ACHN (cell line): ENCODE measurements at places on chromosomes 2 and 18.

- no peak for DNase-seq
Measured at GRCh38 chr18:45687621-45688020, 36.4 kb upstream of the SLC14A1 start.

GRCh38 chr2:173354582-173355131 is at the start of gene CDCA7:
Gene CDCA7, plus strand, starts transcription at chr2:173354872. Its CDS starts 92 bp downstream, at chr2:173354964.
- peak; percentile 81 for DNase-seq

- DNase-seq = no peak
Measured at GRCh38 chr2:27795093-27795834, 23.7 kb downstream of the MRPL33 start.

GRCh38 chr2:46268196-46268595 is 29.0 kb upstream of the EPAS1 start:
- no peak for DNase-seq

DNA sequence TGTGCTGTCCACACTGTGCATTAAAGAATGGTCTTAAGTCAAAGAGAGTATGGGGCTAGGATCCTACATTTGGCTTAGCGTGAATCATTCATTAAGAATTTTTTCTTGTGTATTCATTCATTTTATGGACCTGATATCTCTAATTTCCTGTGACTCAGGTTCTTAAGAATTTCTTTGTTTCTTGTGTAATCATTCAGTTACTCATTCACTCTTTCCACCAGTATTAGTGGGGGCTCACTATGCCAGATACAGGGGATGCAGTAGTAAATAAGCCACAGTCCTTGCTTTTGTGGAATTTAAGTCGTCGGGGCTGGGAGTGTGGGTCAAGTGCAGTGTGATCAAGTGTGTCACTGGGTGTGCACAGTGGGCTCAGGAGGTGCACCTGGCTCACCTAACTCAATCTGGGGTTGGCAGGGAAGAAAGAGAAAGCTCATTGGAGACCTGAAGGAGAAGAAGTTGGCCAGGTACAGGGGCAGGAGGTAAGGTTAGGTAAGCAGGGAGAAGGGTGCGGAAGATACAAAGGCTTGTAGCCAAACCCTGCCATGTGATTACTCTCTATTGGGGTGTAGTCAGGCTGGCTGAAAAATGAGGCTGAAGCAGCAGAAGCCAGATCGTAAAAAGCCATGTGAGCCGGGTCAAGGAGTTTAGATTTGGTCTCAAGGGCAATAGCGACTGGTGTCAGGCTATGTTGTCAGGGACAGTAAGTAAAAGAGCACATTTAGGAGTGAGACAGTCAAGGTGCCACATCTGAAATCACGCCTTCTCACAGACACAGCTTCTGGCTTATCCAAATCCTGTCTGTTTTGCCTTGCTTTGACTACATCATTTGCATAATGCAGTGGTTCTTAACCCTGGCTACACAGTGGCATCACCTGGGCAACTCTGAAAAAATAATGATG is 67.2 kb downstream of the KCTD1 start:
- peak; percentile 97 for DNase-seq

GRCh38 chr2:1370461-1370860 is 42.8 kb upstream of the TPO start:
- no peak for DNase-seq

- no peak for DNase-seq
Measured at GRCh38 chr2:199760574-199760973, 90.4 kb downstream of the FTCDNL1 start.

- no peak for DNase-seq
Measured at GRCh38 chr2:190452433-190452832, 44.3 kb downstream of the MFSD6 start.

GRCh38 chr2:113080134-113080533 is 12.4 kb downstream of the IL1F10 start:
- peak; percentile 44 for DNase-seq

DNA sequence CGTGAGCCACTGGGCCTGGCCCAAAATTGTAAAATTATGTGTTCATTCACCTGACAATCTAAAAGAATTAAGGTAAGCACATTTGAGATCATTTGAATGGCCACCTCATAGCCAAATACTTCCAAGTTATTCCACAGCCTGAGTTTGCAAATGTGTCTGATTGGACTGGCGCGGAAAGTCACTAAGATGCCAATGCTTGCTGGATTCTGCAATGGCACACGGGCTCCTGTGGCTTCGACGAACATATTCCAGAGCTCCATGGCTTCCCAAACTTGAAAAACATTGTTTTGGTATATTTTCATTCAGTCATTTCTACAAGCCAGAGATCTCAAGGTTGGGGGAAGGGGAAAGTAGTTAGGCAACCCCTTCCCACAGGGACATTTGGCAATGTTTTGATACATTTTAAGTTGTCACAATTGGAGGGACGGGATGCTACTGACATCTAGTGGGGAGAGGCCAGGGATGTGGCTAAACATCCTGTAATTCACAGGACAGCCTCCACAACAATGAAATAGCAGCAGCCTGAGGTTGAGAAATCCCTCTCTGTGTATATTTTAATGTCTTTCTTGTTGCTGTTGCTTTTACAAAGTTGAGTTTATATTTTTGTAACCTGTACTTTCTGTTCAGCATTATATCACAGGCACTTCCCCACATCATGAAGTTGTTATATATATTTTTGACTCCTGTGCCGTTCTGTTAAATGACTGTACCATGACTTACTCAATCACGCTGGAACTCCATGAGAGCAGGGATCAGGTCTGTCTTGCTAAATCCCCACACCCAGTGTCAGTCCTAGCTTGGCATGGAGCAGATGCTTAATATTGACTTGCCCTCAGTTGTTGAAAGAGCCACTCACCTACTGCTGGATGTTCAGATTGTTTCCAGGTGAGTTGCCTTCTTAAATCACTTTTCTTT is 56.9 kb downstream of the COL4A4 start:
- peak; percentile 60 for DNase-seq

- no peak for DNase-seq
Measured at GRCh38 chr2:54479424-54479823, 23.3 kb downstream of the SPTBN1 start.

DNA sequence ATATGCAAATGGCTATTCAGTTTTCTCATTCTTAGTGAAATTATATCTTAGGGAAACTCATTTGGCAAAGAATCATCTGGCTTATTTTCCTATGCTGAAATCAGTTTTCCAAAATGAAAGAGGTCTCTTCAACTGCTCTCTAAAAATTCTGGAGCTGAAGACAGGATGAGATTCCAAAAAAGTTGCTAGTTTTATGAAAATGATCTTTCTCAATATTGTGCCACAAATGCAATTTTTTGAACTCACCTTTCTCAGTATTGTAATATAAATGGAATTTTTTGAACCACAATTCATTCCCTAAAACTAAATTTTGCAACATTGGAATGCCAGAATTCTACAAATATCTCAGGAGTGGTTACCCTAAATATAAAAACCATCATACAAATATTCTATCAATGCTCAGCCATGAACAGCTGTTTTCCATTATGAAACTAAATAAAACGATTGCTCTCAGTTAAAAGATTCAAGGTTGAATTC is 147.7 kb upstream of the PKDCC start:
- DNase-seq = no peak

- no peak for DNase-seq
Measured at GRCh38 chr2:170821531-170822289, 5.0 kb downstream of the GAD1 start.

GRCh38 chr2:677959-678550 is 849 bp upstream of the TMEM18 start:
- DNase-seq = no peak

DNA sequence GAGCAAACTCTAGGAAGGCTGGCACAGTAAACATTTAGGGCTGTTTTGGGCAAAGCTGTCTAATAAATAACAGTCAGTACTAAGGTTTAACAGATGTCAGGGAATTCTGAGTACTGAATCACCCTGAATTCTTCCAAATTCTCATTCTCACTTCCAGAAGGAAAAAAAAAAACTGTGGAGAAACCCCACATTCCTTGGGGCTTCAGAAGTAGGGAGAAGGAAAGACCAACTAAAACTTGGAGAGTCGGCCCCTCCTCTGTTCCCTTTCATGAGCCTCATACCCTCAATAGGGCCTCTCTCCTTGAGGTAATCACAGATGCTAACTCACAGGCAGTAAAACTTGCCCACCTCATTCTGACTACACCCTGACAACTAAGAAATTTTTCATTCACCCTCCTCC is 62.1 kb downstream of the CCDC148 start:
- DNase-seq = peak; percentile 25

- no peak for DNase-seq
Measured at GRCh38 chr2:98746426-98746825, 15.5 kb upstream of the MGAT4A start.

DNA sequence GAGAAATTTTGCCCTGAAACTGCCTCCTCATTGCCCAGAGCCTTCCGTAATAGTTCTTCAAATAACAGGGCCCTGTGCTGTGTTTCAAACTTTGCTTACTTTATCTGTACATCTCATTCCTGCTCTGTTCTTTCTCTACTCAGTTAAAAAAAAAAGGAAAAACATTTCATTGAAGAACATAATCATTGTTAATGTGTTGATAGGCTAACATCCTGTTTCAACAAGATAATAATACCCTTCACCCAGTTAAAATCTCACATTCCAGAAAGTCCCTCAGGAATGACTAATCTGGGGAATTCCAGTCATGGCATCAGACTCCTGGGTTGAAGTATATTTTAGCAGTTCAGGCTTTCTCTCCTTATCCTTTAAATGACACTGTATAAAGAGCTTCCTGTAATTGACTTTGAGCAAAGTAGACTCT is 45.6 kb upstream of the ITGAV start:
- peak; percentile 93 for DNase-seq

DNA sequence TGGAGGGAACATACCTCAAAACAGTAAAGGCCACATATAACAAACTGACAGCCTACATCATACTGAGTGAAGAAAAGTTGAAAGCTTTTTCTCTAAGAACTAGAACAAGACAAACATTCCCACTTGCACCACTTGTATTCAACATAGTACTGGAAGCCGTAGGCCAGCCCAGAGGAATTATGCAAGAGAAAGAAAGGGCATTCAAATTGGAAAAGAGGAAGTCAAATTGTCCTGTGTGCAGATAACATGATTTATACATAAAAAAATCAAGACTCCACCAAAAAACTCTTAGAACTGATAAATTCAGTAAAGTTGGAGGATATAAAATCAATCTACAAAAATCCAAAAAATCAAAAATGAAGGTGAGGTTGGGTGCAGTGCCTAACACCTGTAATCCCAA is 8.0 kb upstream of the KDM3A start:
- DNase-seq = no peak

DNA sequence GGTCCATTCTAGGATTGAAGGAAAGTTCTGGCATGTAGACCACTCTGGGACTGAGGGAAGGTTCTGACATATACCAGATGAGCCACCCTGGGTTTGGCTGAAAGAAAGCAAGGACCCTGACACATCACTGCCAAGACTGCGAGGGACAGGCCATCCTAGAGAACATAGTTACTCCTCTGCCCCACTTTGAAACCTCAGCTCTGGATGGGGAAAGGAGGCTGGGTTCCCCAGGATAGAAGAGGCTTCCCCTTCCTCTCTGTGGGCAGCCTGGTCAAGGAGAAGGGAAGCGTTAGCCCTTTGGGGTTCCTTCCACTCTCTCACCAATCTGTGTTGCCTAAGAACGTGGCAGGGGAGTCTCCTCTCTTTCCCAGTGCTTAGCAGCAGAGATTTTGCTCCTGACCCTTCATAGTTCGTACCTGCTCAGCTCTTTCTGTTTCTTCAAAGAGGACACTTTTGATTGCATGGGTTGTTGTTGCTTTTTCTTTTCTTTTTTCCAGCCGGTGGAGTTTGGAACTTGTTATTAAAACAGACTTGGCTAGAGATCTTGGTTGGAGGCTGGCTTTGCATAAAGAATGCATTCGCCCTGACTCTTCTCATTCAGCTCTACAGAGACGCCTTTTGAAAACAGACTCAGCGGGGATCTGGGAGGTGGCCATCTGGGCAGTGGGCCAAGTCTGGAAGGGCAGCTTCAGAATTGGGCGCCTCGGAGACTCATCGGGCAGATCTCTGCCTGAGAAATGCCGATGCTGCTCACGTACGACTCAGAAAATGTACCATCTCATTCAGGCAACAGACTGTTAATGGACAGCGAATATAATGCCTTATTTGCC is 166.1 kb downstream of the CLIP4 start:
- peak; percentile 54 for DNase-seq

DNA sequence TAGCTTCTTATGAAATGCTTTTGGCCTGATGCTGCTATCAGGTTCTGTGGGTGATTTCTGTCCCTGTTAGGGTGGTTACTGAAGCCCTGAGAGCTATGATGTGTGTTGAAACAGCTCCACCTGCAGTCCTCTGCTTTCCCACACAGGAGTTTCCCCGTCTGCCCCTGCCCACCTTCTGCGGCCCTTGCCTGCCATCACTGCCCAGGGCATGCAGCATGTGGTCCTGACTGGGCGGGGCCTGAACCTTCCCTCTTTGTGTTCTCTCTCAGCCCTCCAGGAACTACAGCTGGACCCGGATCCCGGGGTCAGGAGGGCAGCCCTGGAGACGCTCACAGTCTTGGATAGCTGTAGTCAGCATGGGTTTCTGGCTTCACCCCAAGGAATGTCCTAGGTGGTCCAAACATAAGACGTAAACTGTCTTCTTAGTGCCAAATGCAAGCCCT is 21.4 kb downstream of the HJURP start:
- peak; percentile 74 for DNase-seq

GRCh38 chr2:15748736-15749323 is 157.2 kb downstream of the DDX1 start:
- DNase-seq = peak; percentile 67

GRCh38 chr2:234611209-234611608 is 114.3 kb upstream of the ARL4C start:
- DNase-seq = peak; percentile 6

GRCh38 chr2:64905338-64906024 is 83.7 kb upstream of the SLC1A4 start:
- no peak for DNase-seq

GRCh38 chr18:33757037-33757436 is 179.0 kb downstream of the ASXL3 start:
- DNase-seq = no peak

- DNase-seq = peak; percentile 85
Measured at GRCh38 chr18:22169011-22169888, at the start of gene GATA6. Gene GATA6, plus strand, starts transcription at chr18:22169589. Its CDS starts 1,556 bp downstream, at chr18:22171145.

GRCh38 chr2:12658310-12658945 is 58.3 kb upstream of the TRIB2 start:
- no peak for DNase-seq

DNA sequence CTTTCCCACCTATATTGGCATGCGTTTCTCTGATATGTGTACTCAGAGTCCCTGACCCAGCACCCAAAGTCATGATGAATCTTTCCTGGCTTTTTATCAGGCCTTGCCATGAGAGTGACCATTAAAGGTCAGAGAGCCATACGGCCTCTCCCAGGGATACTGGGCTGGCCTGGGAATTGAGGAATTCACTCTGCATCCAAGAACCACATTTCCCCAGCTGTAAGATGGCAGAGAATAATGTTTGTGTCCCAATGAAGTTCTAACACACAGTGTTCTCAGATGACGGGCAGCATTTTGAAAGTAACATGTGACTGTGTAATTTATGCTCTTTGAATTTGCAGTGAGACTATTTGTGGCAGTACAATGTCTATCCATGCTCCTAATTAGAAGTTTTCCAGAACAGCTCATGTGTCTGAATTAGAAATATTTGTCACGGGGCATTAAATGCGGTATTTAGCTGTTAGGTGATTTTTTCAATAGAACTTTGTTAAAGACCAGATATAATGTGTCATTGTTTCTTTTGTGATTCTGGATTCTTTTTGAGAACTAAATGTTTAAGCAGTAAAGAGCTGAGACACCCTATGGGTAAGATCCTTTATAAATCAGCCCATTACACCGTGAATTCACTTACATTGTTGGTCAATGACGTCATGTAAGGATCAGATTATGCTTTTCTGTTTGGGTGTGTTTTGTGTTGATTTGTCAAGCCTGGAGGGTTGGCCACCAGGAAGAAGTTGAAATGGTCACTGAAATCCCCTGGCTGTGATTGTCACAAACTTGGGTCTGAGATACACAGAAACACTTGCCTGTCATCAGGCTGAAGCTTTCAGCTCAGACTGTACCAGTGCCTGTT is 7.3 kb upstream of the SLC3A1 start:
- peak; percentile 39 for DNase-seq
